DMS79 treated with DMSO at 0.1 percent for 48 hours (cell line): ENCODE measurements at places on chromosomes 6 and 20.

GRCh38 chr6:129655334-129655733 lies 54.6 kb downstream of the ARHGAP18 start:
- no peak for DNase-seq

DNA sequence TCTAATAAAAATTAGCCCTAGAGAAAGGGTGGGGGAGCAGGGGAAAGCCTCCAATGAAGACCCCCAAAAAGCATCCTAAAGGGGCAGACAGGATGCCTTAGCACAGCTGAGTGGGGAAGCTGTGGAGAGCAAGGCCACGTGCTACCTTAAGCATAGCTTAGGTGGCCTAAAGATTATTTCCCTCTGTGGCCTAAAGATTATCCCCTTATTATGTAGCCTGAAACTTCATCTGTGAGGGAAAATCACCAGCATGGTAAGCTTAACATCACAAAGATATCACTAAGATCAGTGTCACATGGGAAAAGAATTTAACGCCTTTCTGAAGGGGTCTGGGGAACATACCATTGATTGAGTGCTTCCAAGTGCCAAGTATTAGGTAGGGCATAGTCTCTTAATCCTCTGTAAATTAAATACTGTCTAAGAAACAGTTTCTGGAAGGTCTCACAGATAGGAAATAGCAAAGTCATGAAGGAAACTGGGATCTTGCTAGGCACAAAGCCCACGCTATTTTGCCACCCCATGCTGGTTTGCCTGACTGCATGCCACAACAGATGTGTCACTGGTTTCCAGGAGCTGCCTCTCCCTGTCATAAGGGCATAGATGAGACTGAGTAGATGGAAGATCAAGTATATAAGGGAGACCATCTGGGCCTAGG lies 170.0 kb downstream of the HACE1 start:
- DNase-seq, result no peak

GRCh38 chr6:135163440-135163738 lies 17.7 kb upstream of the MYB start:
- DNase-seq, result no peak

DNA sequence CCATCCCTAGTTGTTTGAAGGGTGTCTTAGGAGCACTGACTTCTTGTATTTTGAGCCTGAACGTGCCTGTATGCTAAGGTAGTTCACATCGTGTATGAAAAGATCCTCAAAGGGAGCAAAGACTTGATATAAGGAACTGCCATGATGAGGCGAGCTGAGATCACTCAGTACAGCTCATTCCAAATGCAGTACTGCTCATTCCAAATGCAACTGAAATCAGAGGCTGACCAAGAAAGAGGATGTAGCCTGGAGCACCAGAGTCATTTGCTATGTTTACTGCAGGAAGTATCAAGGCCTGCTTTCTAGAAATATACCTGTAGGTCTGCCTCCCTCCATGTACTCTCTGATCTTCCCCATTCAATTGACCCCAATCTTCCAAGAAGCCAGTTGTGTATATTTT lies 832.2 kb downstream of the EYS start:
- no peak for DNase-seq
